Umbilical cord (tissue), 2 donors: ENCODE measurements at places on chromosomes 7 and 10. TPM values are rescaled to one million over a fixed set of nuclear protein-coding genes. Genes with fewer than 3 reads are reported as not detected.

DNA sequence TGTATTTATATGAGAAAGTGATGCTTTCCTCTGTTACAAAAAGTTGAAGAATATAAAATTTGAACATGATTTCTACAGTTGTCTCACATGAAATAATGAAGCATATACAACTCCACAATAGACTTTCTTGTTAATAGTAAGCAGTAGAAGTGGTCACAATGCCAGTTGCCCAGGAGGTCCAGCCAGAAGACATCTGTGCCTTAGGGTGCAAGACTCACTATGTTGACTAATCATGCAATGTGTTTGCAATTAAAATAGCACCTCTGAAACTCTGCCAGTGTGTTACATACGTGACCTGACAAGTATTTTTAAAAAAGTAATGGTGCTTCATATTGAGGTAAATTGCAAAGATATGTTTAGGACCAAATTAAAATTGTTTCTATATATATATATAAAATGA lies 547.2 kb downstream of the ETV1 start:
- DNase-seq, result no peak

DNA sequence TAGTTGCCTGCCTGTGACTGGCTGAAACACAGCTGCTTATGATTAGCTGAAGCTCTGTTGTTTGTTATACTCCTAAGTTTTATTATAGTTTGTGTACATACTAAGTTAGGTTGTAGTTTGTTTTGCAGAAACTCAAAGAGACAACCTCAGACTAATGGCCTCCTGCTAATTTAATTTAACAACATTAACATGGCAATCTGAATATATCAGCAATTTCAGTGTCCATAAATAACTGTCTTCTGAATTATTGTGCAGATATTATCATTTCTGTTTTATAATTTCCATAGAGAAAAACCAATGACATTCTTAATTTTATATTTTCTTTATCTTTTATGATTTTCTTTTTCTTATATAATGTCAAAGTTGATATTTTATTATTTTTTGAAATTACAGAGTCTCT lies 298.1 kb upstream of the PLXDC2 start:
- DNase-seq, result no peak

DNA sequence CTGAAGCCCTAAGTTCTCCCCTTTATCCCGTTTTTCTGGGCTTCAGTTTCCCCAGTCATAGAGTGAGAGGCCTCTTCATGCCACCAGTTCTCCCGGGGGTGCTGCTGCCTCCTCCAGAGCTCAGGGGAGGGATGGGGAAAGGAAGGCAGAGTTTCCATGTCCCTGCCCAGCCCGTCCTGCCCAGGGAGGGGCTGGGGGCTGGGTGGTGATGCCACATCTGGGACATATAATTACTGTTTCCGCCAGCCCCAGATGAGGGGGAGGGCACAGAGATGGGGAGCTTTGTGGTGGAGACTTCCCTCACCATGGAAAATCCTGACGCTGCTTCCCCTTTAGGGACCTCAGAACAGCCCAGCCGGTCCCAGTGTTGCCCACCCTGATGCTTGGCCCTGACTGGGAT lies 4.1 kb downstream of the AQP1 start:
- DNase-seq, result no peak

DNA sequence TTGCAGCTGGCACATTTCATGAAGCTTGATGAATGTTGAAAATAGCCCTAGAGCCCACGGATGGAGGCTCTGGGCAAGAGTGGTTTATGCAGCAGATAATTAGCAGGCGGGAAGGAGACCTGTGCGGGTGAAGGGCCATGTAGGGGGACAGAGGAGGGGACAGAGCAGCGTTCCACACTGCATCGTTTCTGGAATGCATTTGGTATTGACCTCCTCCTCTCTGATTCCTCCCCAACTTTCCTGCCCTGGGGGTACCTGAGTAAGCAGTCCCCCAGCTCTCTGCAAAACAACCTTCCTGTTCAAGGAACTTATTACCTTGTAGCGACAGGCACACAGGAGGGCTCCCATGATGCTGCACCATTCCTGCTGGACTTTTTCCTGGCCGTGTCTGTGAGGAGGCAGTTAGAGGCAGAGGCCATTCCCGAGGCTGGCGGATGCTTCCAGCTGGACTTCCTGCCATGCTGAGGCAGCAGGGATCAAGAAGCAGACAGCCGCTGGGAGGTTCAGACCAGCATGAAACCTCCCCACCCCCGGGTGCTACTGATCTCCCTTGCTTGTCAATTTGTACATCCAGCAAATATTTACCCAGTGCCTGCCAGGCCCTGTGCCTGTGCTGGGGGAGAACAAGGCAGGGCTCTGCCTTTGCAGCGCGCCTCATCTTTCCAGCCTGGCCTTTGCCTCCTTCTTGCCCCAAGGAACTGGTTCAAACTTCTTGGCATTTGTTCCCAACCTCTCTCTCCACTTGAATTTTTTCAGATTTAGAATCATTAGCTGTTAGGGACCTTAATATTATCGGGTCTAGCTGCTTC lies 28.7 kb downstream of the SLC29A3 start:
- no peak for DNase-seq

DNA sequence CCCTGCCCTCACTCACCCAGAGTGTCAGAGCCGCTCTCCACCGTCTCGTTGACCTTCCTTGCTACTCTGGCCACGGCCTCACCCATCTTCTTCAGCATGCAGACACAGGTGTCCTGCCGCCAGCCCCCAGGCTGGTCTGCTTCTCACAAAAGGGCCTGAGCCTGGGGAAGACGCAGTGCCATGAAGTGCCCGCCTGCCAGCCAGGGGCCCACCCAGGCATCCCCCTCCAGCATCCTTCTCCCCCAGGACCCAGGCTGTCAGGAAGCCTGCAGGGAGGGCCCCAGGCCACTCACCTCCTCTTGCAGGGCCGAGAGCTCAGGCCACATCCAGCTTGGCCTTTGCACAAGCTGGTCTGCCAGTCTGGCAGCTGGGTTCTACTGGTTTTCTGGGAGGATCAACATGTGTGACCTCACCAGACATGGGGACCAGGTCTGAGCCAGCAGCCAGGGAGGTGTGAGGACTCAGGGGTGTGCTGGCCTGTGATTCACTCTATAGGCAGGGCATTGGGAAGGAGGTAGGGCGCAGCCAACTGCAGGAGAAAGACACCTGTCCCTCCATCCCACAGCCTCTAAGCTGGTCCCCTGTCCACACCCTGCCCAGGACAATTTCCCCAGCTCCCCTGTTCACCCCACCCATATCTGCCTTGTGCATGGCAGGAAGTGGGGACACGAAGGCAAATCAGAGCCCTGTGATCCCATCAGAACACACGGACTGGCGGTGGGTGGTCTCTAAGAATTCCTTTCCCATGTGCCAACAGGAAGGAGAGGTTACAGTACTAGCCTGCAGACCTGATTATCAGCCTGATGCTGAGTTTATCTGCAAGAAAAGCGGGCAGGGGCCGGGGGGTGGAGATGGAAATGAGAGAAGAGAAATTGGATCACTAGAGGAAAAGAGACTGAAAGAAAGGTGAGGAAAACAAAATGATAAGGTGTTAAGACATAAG lies 5.7 kb downstream of the LRRC20 start:
- DNase-seq, result no peak

GRCh38 chr10:73095481-73096021 lies 1.1 kb downstream of the P4HA1 start:
- peak; percentile 91 for DNase-seq

DNA sequence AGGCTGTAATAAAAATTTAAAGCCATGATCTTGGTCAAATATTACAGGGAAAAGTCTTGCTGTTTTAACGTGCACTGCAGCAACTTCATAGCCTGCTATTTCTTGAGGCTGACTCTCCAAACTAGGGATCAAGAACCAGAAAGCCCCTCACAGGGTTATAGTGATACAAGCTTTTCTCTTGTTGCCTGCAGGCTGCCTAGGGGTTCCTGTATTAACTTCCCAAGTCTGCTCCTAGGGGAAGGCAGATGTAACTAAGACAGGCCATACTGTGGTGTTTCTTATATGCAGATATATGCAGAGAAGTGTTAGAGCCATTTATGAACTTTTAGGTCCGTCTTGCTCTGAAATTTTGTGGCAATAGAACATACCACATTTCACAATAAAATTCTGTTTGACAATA lies 175.7 kb downstream of the FOXP2 start:
- no peak for DNase-seq

DNA sequence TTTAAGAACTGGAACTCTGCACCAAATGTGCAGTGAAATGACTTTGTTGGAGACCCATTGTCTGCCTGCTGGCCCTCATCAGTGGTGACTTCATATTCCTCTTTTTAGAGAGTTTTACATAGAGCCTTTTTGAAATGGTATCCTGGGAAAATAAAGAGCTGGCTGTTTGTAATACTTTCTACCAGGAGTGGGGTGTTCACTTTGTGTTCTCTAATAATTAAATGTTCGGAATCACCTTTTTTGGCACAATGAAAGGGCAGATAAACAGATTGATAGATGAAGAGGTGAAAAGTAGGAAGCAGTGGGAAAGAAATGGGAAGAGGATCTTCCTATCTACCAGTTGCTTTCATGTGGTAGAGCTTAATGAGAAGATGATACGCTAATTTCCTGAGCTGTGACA lies 55.5 kb downstream of the PRPF18 start:
- DNase-seq, result no peak

DNA sequence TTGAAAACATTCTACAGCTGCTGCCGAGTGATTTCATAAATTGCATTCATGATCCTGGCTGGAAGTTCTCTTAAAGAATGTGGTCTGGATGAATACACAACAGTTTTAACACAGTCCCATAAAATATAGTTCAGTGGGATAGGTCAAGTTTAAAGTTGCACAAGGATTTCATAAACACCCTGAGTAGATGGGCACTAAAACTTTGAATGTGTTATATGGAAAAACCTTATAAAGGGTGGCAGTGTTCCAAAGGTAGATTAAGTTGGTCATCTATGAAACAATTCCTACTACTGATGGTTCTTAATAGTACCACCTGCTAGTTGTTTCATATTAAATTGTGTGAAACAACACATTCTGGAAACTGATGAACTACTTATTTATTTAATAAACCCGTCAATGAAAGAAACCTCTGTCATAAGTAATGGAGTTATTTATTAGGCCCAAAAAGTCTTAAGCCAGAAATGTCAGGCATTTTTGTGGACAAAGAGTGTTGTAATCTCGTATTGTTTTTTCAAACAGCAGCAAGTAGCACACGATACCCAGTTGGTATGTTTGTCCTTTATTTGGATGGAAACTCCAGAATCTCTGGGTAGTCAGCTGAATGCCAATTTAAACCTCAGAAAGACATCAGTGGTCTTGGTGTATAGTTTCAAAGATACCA lies 14.3 kb upstream of the RPA3 start:
- DNase-seq, result peak; percentile 64

DNA sequence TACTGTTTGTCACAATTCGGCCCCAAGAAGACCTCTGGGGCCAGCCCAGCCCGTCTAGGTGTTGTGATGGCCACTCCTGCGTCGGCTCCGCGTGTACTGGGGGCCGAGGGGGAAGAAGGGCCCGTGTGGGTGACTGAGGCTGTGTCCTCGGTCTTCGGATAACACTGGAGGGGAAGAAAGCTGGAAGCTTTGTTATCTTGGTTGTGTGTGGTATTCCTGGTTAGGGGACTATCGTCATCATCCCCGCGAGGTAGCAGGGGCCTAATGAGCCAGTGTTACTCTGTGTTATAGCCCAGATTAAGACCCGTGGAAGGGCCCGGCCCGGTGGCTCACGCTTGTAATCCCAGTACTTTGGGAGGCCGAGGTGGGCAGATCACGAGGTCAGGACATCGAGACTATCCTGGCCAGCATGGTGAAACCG lies 854 bp downstream of the MTG1 start:
- DNase-seq, result no peak

- DNase-seq, result no peak
Measured at GRCh38 chr10:103781329-103782061, 73.9 kb downstream of the SH3PXD2A start.

DNA sequence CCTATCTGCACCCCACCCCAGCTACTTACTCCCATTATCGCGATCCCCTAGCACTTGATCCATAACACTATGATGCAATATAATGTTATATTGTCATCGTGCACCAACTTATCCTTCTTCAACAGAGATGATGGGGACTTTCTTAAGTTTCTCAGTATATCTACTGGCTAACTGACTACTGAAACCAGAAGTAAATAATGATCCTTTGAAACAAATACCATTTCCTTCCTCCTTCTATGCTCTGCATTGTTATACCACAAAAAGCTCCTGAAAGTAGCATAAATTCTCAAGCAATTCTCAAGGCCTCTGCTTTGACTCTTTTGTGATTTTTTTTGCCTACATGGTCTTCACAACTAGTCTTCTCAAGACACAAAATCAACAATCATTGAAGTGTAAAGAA lies 68.9 kb downstream of the HTR7 start:
- no peak for DNase-seq

DNA sequence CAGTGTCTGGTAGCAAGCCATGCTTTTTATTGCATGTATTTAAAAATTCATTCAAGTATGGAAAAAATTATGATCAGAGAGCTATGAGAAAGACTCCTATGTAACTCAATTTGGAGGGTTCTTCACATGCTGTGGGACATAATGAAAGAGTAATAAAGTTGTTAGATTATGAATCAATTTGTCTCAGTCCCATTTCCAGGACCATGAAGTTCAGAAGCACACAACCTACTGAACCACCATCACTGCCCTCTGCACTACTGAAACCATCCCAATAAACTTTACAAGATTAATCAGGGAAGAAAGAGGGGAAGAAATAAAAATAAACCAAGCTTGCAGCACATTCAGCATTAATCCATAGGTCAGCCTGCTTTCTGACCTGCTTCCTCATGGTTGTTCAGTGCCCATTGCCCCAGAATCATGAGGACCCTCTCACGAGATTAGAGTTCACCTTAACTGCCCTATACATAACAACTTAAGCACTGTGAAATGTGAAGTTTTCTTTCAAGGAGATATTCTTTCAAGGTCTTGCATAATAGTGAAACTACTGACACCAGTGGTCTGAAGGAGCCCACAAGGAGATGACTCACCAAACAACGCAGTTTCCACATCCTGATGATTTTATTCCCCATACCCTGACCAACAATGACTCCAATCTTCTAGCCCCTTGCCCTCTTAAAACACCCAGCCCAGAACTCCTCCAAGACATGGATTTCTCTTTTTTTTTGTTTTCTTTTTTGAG lies 171.5 kb upstream of the ADCY1 start:
- DNase-seq, result no peak

GRCh38 chr10:115624448-115624847 lies 531.3 kb downstream of the ATRNL1 start:
- DNase-seq, result no peak

DNA sequence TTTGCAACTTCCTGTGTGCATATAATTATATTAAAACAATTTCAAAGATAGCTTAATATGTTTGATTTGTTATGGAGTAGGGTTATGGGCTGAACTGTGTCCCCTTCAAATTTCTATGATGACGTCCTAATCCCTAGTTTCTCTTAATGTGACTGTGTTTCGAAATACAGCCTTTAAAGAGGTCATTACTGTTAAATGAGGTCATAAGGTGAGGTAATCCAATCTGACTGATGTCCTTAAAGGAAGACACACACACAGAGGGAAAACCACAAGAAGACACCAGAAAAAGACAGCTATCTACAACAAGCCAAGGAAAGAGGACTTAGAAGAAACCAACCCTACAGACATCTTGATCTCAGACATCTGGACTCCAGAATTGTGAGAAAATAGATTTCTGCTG lies 407.4 kb downstream of the MAGI2 start:
- no peak for DNase-seq

The NT5C3A gene
- total RNA-seq, result 47.2 TPM

The C10orf67 gene
- 7.7 TPM for total RNA-seq

The CLRN3 gene
- total RNA-seq, result not detected

The BICC1 gene
- 12.8 TPM for total RNA-seq

The PLAU gene
- 20.5 TPM for total RNA-seq

The MET gene
- total RNA-seq, result 23.1 TPM

The TRIL gene
- 14.2 TPM for total RNA-seq
